IMR-90 (cell line): ENCODE measurements at places on chromosomes 11 and 22. TPM values are rescaled to one million over a fixed set of nuclear protein-coding genes. Genes with fewer than 3 reads are reported as not detected.

DNA sequence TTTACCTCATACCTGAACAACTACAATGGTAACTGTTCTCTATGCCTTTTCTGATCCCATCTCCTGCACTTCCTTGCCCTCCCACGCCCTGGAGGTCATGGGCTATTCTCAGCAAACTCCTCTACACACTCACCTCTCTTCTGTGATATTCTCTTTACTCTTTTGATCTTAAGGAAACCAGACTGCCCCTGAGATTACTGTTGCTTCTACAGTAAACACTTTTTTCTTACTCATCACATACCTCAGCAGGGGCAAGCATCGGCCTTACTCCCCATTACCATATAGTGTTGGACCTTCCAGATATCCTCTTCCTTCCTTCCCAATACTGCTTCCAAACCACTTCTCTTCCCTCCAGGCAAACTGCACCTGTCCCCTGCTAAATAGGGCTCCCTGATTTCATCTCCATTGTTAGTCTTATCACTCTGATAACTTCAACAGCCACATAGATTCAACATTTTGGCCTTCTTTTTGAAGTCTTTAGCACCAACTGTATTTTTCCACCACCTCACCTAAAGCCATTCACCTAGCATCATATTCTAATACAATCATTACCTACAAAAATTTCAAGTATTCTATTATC lies 141.2 kb downstream of the RBFOX2 start:
- H3K27ac ChIP-seq: no peak overlapping the region
- no peaks in the 10 kb centered on the region for H3K36me3 ChIP-seq
- H3K4me1 ChIP-seq: peaks cover 13% of the 10 kb centered on the region
- DNase-seq: peak; percentile 74

GRCh38 chr22:30605449-30606110 lies 1.4 kb upstream of the TCN2 start:
- peaks cover 14% of the 10 kb centered on the region for H3K4me1 ChIP-seq
- no peak overlapping the region for H3K4me3 ChIP-seq
- no peak overlapping the region for H3K27ac ChIP-seq
- DNase-seq: peak; percentile 25
- no peaks in the 10 kb centered on the region for H3K36me3 ChIP-seq

- no peak overlapping the region for H3K27ac ChIP-seq
- no peak overlapping the region; the same call in 1 of the 2 replicates for H3K4me3 ChIP-seq
- no peak for DNase-seq
Measured at GRCh38 chr22:18970948-18971315, 34.8 kb upstream of the PRODH start.

GRCh38 chr11:103800406-103801114 lies 235.9 kb upstream of the DDI1 start:
- H3K27me3 ChIP-seq: no peaks in the 10 kb centered on the region
- H3K4me3 ChIP-seq: no peak overlapping the region
- no peak overlapping the region for H3K27ac ChIP-seq
- H3K4me1 ChIP-seq: peaks cover 7% of the 10 kb centered on the region
- H3K36me3 ChIP-seq: no peaks in the 10 kb centered on the region

- H3K4me3 ChIP-seq: peak overlapping the region; percentile 79
- DNase-seq: no peak
- H3K4me1 ChIP-seq: peaks cover 14% of the 10 kb centered on the region
- no peaks in the 10 kb centered on the region for H3K27me3 ChIP-seq
- H3K27ac ChIP-seq: peak overlapping the region; percentile 78
Measured at GRCh38 chr11:65569164-65569972, 909 bp upstream of the ZNRD2 start.

GRCh38 chr11:69472541-69473275 lies 8.8 kb upstream of the LINC01488 start:
- H3K36me3 ChIP-seq: no peaks in the 10 kb centered on the region
- no peak overlapping the region for H3K27ac ChIP-seq
- no peak overlapping the region for H3K4me3 ChIP-seq
- no peaks in the 10 kb centered on the region for H3K4me1 ChIP-seq
- no peak for DNase-seq

- peaks cover 13% of the 10 kb centered on the region; the same call in 1 of the 2 replicates for H3K27me3 ChIP-seq
- DNase-seq: no peak
- peak overlapping the region; percentile 14; the same call in 1 of the 2 replicates for H3K27ac ChIP-seq
- peaks cover 46% of the 10 kb centered on the region for H3K36me3 ChIP-seq
- no peak overlapping the region for H3K4me3 ChIP-seq
- H3K4me1 ChIP-seq: peaks cover 9% of the 10 kb centered on the region
Measured at GRCh38 chr22:30575859-30576258, 1.4 kb upstream of the GAL3ST1 start.

DNA sequence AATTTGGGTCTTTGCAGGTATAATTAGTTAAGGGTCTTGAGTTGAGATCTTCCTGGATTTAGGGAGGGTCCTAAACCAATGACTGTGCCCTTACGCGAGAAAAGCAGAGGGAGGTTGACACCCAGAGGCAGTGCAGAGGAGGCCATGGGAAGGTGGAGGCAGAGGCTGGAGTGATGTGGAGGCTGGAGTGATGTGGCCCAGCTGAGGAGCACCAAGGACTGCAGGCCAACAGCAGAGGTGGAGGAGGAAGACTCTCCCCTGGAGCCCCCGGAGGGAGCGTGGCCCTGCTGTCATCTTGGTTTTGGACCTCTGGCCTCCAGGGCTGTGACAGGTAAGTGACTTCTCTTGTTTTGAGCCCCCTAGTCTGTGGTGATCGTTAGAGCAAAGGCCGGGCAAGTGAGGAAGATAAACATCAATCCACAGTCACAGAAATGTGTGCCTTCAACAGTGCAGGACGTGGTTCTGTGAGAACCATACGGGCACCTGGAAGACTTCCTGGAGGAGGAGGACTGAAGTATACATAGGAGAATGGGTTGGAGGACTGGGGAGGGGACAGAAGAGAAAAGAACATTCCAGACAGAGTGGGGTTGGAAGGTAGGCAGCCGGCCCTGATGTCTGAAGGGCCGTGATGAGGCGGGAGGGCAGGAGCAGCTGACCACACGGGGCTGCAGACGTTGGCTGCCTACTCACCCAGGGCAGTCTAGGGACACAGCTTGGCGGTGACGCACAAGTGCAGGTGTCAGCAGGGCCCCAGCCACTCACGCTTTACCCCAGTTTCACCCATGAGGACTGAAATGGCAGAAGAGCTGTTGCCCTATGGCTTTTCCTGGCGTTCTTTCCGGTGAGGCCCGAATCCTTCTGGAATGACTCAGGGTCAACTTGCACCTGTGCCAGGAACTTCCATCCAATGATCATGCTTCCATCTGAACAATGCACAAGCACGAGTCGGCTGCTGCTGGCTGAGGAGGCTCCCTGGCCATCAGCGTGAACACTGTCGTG lies 270.2 kb downstream of the CTTN start:
- H3K36me3 ChIP-seq: no peaks in the 10 kb centered on the region; the same call in 1 of the 2 replicates
- no peaks in the 10 kb centered on the region for H3K4me1 ChIP-seq
- peak; percentile 38 for DNase-seq
- no peak overlapping the region for H3K27ac ChIP-seq
- H3K4me3 ChIP-seq: no peak overlapping the region

TRPC6 gene
- polyA plus RNA-seq: 0.46 and 0.99 TPM in 2 replicates

ART5 gene
- polyA plus RNA-seq: not detected in 2 replicates

OR51B4 gene
- polyA plus RNA-seq: 0.11 TPM in 1 of 2 replicates, not detected in the other
